Activated naive CD4-positive, alpha-beta T cell (primary cell): ENCODE measurements at places on chromosomes 2 and 18.

GRCh38 chr2:83323038-83323437 lies 1136.0 kb downstream of the SUCLG1 start:
- DNase-seq: no peak

GRCh38 chr2:57291209-57291608 lies 755.4 kb upstream of the VRK2 start:
- no peak for DNase-seq

DNA sequence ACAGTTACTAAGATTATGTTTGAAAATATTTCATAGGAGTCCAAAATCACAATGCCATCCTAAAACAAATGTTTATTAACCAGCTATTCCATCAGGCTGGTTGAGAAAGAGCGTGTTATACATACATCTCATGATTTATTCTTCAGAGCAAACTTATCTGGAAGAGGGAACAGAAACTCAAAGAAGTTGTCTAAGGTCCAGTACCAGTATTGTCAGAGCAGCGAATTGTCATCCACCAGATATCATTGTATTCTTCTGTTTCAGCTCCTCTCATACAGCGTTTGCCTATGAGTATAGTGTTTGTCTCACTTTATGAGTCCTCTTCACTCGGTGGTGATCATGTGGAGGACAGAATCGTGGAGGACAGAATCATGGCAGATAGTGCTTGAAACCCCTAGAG lies 238.2 kb downstream of the OSR1 start:
- DNase-seq: no peak

DNA sequence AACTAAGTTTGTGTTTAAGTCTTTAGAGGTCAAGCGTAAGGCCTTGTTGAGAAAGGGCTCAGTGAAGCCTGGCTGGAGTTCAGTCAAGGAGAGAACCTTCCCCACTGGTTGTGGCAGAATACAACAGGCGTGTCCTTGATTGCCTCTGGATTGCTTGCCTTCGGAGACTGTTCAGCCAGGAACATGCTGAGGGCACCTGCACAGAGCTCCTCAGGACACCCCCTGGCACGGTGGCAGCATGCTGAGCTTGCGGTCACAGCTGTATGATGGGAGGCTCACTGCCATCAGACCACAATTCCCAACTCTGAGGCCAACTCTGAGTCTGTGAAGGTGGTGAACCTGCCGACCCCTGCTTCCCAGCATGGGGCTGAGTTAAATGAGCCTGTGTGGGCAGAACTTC lies 130.0 kb downstream of the LPIN1 start:
- no peak for DNase-seq

DNA sequence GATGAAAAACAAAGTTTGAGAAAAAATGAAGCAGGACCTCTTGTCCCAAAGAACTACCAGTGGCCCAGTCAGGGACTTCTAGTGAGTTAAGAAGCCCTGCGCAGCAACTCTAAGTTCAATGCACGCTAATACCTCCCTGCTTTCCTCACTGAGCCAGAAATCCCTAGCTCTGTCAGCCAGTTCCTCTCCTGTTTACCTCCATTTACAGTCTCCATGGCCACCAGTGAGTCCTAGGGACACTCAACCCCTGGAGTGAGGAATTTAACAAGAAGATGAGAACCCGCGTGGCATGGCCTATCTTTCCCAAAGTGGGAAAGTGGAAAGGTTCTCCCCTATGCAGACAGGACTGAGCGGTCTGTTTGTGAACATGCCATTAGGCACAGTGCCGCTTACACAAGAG lies 31.0 kb downstream of the MRPL33 start:
- DNase-seq: no peak

GRCh38 chr2:16475586-16475985 lies 190.0 kb downstream of the CYRIA start:
- DNase-seq: no peak

- DNase-seq: no peak
These were observed 134.1 kb upstream of the MC4R start for GRCh38 chr18:60506682-60507081.

- DNase-seq: no peak
These were observed 82.7 kb upstream of the SLC35G4 start for GRCh38 chr18:11526675-11527074.

DNA sequence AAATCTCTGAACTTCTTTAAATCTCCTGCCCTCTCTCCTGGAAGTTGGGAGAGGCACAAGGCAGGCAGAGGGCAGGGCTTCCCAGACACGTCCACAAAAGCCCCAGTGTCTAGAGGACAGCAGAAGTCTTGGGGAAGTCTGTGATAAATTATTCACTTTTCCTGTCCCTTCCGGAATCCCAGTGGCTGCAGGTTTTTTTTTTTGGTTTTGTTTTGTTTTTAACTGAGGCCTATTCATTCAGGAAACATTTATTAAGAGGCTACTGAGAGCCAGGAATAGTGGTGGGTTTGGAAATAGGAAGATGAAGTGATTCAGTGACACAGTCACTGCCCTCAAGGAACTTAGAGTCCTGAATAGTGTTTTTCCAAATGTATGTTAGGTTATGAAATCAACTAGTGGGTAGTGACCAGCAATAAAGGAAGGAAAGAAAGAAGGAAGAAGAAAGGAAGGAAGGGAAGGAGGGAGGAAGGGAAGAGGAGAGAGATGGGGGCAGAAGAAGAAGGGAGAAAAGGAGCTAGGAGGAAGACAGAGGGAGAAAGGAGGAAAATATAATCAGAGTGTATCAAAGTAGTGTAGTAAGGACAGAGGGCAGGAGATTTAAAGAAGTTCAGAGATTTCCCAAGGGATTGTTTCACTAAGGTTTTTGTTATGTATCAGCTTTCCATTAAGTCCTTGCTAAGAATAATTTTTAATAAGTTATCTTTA lies 98.9 kb upstream of the ZFP36L2 start:
- no peak for DNase-seq

- no peak for DNase-seq
These were observed 7.9 kb downstream of the CLHC1 start for GRCh38 chr2:55223958-55224760.

- DNase-seq: no peak
These were observed 22.3 kb downstream of the SLC35F5 start for GRCh38 chr2:113734185-113734584.

DNA sequence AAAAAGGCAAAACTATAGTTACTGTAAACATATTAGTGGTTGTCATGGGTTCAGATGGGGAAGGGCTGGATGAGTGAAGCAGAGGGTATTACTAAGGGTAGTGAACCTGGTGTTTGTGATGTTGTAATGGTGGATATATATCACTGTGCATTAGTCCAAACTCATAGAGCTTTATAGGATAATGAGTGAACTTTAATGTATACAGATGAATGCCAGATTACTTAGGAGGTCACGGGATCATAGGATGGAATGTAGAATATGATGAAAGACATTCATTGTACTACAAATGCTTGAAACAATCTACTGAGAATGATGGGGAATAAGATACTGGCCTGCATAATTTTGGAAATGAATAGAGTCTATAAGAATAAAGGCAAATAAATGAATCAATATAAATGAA lies 226.7 kb upstream of the ZNF804A start:
- DNase-seq: no peak
